Naive B cell (primary cell): ENCODE measurements at places on chromosomes 7 and 10.
A peak's percentile ranks its signal among the peaks of the same experiment; 100 is the strongest.

DNA sequence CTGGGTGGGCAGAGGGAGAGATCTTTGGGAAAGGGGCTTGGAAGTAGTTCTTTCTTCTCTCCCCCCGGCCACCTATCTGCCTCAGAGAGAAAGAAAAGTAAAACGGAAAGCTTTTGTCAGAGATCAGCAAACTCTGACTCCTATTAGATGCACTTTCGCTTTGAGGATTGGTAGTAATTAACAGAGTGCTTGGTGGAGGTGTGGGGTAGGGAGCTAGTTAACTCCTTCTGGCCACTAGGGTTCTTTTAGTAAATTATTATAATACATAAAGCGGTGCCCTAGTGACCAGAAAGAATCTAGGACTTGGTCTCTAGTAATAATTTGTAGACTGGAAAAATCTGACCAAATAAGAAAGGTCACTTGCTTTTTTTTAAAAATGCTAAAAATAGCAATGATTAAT is 54.6 kb downstream of the CPVL start:
- DNase-seq = no peak

- no peak for DNase-seq
These were observed 41.4 kb upstream of the LAMB1 start for GRCh38 chr7:108044345-108044744.

DNA sequence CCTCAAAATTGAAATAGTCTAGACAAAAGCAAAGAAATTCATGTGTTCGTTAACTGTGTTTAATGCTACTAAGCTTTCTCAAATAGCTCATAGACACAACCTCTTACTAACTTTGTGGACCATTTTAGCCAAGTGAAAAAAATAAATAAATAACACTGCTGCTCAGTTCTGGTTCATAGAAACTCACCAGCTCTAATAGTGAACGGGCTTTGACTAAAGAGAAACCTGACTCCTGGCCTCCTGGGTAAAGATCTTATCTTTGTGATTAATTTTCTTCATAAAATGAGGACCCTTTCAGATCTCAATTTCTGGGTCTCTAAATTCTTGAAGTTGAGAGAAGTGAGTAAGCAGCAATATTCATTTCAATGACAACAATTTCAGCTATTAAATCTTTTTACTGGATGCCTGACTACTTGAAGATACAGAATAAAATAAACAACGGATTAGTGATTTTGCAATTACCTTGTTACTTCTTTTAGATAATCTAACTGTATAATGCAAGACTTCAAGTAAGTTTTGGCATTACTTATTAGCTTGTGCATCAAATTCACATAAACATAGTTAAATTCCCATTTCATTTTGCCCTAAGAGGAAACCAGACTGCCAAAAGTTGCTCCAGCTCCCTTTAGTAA is 3.1 kb downstream of the CADPS2 start:
- DNase-seq = no peak

- no peak for DNase-seq
These were observed 330.1 kb downstream of the PAXIP1 start for GRCh38 chr7:154672659-154673415.

DNA sequence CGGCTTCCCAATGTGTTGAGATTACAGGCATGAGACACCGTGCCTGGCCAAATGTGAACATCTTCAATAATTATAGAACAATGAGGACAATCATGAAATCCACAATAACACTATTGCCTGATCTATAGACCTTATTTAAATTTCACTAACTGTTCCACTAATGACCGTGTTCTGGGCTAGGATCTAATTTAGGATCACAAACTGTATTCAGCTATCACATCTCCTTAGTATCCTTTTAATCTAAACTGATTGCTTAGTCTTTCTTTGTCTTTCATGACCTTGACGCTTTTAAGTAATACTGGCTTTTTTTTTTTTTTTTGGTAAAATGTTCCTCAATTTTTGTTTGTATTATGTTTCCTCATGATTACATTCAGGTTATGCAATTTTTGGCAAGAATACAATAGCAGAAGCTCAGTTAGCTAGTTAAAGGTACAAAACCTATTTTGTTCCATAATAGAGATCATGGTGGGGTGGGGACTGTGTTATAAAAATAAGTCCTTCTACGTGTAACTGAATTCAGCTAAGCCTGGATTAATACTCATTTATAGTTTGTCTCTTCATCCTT is 158.4 kb downstream of the AOAH start:
- no peak for DNase-seq

DNA sequence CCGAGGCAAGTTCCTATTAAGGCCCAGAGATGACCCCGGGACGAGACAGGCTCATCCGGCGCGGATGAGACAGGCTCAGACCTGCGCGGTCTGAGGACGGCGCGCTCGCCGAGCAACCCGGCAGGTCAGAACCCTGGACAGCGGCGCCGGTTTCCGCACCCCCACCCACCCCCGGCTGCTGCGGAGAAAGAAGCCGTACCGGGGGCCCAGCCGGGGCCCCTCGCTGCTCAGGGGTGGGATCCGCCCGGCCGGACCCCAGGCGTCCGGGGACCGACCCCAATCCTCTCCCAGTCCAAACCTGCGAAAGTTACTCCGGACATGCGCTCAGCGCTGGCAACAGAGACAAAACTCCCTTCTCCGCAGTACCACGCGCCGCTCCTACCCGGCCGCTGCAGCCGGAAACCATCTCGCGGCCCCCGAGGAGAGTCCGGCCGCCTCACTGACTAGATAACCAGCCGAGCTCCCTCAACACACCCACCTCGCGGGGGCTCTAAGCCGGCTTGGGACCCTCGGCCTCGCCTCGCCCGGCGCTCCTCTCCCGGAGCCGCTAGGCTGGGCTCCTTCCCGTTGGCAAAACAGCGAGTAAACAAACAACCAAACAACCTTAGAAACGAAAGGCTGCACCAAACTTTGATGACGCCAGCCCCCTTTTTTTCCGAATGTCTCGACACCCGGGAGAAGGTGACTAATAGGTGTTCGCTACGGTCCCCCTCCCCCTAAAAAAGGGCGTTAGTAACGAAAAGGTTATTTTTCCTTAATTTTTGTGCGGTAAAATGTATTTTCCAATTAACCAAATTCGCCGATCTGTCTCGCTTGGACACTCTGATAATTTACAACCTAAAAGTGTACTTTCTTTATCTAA is 2.3 kb upstream of the DRGX start:
- DNase-seq = peak; percentile 15

DNA sequence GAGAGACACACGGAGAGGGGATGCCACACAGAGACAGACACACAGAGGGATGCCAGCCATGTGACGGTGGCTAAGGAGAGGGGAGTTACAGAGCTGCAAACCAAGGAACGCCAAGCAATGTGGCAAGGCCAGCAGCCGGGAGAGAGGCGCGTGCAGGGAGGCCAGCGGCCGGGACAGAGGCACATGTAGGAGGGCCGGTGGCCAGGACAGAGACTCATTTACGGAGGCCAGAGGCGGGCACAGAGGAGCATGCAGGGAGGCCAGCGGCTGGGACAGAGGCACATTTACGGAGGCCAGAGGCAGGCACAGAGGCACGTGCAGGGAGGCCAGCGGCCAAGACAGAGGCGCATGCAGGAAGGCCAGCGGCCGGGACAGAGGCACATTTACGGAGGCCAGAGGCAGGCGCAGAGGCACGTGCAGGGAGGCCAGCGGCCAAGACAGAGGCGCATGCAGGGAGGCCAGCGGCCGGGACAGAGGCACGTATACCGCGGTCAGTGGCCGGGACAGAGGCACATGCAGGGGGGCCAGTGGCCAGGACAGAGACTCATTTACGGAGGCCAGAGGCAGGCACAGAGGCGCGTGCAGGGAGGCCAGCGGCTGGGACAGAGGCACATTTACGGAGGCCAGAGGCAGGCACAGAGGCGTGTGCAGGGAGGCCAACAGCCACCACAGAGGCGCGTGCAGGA is 40.4 kb downstream of the INSIG1 start:
- no peak for DNase-seq

DNA sequence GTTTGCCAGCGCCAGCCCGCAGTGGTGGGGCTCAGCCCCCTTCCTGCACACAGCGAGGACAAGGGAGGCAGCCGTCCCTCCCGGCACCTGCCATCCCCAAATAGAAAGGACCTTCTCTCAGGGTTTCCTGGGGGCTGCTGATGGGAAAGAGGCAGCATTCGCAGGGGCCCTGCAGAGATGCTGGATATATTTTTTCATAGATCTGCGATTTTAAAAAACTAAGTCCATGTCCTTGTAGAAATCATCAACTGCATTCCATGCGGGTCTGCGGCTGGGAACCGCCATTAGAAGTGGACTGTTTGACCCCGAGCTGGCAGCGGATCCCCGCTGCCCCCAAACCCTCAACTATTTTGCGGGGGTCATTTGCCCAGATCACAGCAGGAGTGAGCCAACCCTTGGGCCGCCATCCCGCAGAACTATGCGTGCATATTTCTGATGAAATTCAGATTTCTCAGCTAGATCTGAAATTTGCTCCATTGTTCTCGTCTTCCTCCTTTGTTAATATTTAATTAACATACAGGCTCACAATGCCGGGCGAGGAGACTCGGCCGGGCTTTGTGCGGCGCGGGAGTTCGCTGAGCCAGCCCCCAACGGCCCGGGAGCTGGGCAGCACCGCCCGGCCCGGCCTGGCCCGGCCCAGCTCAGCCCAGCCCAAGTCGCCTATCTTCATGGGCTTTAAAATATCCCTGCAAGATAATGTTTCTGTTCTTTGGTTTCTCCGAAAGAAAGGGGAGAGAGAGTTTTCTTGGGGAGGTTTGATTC is 2.0 kb downstream of the EN2 start:
- DNase-seq = no peak

DNA sequence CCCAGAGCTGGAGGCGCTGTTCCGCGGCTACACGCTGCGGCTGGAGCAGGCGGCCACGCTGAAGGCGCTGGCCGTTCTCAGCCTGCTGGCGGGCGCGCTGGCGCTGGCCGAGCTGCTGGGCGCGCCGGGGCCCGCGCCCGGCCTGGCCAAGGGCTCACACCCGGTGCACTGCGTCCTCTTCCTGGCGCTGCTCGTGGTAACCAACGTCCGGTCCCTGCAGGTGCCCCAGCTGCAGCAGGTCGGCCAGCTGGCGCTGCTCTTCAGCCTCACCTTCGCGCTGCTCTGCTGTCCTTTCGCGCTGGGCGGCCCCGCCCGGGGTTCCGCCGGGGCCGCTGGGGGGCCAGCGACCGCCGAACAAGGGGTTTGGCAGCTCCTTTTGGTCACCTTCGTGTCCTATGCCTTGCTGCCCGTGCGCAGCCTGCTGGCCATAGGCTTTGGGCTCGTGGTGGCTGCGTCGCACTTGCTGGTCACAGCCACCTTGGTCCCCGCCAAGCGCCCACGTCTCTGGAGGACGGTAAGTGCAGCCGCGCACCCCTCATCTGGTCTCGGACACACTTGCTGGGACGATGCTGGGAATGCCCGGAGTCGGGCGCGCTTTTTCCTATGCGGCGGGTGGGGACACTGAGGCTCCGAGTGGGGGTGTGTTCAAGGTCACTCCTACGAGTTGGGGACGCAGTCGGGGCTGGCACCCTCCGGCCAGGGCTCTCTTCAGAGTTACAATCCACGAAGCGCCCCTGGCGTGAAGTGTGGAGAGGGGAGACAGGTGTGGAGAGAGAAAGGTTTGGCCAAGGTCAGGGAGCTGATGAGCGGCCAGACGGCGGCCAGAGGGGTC is 717 bp downstream of the ADCY1 start:
- DNase-seq = no peak

- DNase-seq = peak; percentile 6
These were observed 173.9 kb upstream of the GRM3 start for GRCh38 chr7:86469680-86470295.

GRCh38 chr10:121595351-121595805 is 2.9 kb downstream of the FGFR2 start:
- no peak for DNase-seq

DNA sequence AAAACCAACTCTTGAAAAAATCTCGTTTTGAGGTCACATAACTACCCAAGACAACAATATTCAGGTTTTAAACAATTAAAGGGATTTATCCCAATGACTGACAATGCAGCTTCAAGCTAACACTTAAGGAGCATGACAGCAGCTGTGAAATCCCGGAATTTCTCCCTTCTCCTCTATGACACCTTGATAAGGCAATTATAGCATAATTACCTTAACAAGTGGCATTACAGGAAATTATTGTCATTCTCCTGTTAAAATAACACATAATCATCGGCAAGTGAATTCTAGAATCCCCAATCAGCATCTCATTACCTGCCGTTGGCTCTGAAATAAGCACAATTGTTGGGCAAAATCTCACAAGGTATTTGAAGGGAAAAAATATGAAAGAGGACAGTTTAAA is 417.0 kb upstream of the PFKP start:
- no peak for DNase-seq

GRCh38 chr7:30760514-30761213 is 8.7 kb downstream of the INMT start:
- no peak for DNase-seq

DNA sequence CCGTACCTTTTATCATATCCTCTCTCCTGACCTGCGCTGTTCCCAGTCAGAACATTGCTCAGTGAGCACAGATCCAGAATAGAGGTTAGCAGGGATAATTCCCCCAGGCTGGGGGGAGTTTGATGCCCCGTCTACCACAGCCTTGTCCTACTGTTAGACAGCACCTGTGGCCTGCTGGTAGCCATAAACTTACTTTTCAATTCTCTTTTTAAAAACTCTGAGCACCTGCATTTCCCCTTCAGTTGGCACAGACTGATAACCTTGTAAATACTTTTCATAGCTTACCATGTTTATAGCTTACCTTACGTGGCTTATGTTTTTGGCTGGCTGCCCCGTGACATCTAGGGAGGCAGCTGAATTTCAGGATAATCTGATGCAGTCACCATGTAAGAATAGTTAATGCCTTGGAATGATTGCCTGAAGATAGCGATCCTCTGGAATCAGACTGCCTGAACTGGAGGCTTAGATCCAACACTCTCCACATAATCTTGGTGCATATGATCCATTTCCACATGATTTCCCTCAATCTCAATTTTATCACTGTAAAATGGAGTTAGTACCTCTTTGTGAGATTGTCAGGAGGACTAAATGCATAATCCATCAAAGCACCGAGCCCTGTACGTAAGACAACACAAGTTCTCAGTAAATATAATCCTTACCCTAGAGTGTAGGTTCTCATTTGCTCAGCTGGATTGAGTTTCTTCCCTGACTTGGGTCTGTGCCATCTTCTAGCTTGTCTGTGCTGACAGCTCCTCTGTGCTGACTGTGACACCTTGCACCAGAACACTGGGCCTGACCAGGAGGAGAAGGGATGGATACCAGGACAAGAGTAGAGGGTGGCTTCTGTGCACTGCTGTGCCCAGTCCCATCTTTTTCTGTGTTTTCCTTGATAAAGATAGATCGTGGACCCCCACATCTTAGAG is 111.7 kb upstream of the GJD4 start:
- DNase-seq = no peak

GRCh38 chr10:80266513-80266863 is 23.0 kb downstream of the MAT1A start:
- DNase-seq = no peak

- no peak for DNase-seq
These were observed 49.3 kb upstream of the ZNF716 start for GRCh38 chr7:57400531-57401155.

DNA sequence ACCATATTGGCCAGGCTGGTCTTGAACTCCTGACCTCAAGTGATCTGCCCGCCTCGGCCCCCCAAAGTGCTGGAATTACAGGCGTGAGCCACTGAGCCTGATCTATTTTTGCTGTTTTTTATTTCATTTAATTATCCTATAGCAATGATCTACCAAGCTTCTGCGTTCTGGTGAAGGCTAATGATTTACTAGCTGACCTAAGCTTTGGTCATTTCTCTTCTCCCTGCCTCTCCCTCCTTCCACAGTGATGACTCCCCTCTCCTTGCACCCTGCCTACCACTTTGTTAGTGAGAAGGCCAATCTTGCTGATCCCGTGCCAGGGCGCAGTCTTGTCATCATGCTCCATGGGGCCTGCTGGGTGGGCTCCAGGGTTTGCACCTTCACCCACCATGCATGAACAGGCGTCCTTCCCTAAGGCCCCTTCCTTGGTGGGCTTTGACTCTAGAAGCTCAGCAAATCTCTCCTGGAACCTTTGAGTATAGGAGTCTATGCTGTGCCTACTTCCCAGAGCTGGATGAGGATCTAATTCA is 11.9 kb upstream of the ZCCHC24 start:
- no peak for DNase-seq
